ENCODE measurements at places on chromosomes 5 and 9. TPM values are rescaled to one million over a fixed set of nuclear protein-coding genes. Genes with fewer than 3 reads are reported as not detected.

DNA sequence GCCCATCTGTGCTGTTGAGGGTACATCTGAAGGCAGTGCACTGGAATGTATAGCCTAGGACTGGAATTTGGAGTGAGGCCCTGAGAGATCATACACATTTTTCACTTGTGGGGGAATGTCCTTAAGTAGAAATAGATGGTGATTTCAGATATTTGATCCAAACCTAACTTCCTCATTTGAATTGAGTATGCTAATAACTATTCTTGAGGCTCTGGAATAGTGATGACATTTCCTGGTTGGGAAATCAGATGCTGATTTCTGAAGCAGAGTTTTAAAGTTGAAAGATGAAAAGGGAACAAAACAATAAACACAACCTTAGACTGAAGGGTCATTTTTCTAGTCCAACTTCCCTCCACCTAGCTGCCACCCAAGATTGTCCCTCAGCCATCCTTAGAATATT, 163.0 kb upstream of the CCDC152 start:
- no peak overlapping the region for H3K4me3 ChIP-seq
- DNase-seq: no peak
- no peaks in the 10 kb centered on the region for H3K4me1 ChIP-seq

- peak overlapping the region; percentile 61 for H3K27ac ChIP-seq
- no peaks in the 10 kb centered on the region for H3K36me3 ChIP-seq
- DNase-seq: peak; percentile 84
- no peak overlapping the region for H3K4me3 ChIP-seq
- no peaks in the 10 kb centered on the region for H3K27me3 ChIP-seq
Observed at GRCh38 chr9:14428781-14429230, 114.9 kb upstream of the NFIB start.

- no peaks in the 10 kb centered on the region for H3K27me3 ChIP-seq
- no peak for DNase-seq
- H3K27ac ChIP-seq: peak overlapping the region; percentile 32
Observed at GRCh38 chr9:88657893-88658292, 122.9 kb downstream of the NXNL2 start.

- no peaks in the 10 kb centered on the region for H3K4me1 ChIP-seq
- no peak for DNase-seq
- H3K4me3 ChIP-seq: no peak overlapping the region
- H3K27me3 ChIP-seq: no peaks in the 10 kb centered on the region
Observed at GRCh38 chr5:72441862-72442540, 65.2 kb downstream of the ZNF366 start.

DNA sequence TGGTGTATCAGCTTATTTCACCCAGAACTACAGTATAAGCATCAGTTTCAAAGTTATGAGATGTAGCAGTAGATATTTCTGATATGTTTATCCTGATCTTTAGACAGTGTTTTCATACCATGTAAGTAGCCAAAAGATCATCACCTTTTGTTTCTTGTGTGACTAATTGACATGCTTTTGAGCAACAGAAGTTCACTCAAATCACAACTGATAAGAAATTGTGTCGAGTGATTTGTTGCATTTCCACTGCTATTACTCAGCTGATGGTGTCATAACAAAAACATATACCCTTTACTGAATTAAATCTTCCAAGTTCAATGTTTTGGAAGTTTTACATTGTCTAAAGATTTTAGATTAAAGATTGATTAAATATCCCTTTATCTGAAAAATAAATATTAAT, 324.5 kb downstream of the TUSC1 start:
- H3K4me1 ChIP-seq: no peaks in the 10 kb centered on the region
- H3K27ac ChIP-seq: no peak overlapping the region
- no peaks in the 10 kb centered on the region for H3K27me3 ChIP-seq
- no peaks in the 10 kb centered on the region for H3K36me3 ChIP-seq

PIP5KL1 gene
- total RNA-seq: not detected

IL7R gene
- 3.1 TPM for total RNA-seq

GRM6 gene
- not detected for total RNA-seq

Measured in right atrium auricular region (tissue), 2 donors.